ENCODE measurements at places on chromosomes 13 and 19.

DNA sequence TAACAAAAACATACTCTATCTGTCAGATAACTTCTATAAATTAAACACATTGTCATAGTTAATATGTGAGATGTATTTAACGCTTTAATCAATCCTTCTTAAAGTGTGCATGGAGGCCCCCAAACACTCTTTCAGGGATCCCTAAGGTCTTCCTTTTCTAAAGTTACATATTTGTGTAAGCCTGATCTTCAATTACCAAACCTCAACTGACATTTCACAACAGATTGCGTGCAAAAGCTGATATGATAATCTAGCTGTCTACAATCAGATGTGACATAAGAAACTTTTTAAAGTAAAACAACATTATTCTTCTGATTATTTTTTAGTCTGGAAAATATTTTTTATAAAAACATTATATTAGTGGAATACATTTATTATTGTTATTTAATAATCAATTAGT, 1850.4 kb downstream of the OLFM4 start:
- DNase-seq, result no peak

- no peak for DNase-seq
Observed at GRCh38 chr19:37970699-37971098, 63.7 kb downstream of the SIPA1L3 start.

DNA sequence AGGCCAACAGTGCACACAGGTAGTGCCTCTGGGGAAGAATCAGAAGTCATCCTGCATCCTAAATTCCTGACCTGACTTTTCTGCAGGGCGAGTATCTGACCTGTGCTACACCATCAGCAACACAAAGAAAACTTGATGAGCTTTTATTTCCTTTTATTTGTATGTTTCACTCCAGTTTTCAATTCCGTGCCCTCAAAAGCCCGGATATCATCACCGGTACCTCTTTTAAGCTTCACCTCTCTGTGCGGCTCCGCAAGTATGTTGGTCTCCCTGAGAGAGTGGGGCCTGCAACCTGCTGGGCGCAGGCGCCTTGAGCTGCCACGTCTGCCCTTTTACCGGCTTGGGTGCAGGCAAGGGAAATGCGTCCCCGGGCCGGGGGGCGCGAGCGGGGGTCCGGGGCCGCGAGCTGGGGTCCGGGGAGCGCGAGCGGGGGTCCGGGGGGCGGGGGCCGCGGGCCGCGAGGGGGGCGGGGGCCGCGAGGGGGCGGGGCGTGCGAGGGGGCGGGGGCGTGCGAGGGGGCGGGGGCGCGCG, 4.3 kb upstream of the DUXA start:
- DNase-seq, result no peak

GRCh38 chr19:20928371-20928770, 5.3 kb downstream of the ZNF85 start:
- DNase-seq, result peak; percentile 3

GRCh38 chr13:25742220-25742619, 309.6 kb downstream of the SHISA2 start:
- DNase-seq, result no peak

GRCh38 chr13:35600137-35600536, 123.6 kb upstream of the MAB21L1 start:
- peak; percentile 30 for DNase-seq

- peak; percentile 1 for DNase-seq
Observed at GRCh38 chr13:104641309-104641708, 1575.1 kb upstream of the SLC10A2 start.

- peak; percentile 99 for DNase-seq
Observed at GRCh38 chr13:110012102-110012739, 225.8 kb upstream of the IRS2 start.

DNA sequence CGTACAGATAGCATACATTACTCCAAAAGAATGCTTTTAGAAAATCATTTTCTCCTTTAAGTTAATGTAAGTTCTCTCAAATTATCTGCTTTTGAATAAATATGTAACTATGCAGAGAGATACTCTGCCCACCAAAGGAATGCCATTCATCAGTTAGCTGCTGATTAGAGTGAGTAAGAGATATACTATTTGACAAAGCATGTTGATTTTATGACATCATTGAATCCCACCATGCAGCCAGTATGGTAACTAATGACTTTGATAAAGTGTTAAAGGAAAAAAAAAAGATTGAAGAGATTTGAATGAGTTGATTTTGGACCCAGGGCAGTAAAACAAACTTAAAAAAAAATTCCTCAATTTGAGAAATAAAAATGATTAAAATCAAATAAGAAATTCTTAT, 521.5 kb downstream of the SLITRK6 start:
- no peak for DNase-seq

- DNase-seq, result peak; percentile 67
Observed at GRCh38 chr19:10478903-10479384, 24.2 kb downstream of the KEAP1 start.

DNA sequence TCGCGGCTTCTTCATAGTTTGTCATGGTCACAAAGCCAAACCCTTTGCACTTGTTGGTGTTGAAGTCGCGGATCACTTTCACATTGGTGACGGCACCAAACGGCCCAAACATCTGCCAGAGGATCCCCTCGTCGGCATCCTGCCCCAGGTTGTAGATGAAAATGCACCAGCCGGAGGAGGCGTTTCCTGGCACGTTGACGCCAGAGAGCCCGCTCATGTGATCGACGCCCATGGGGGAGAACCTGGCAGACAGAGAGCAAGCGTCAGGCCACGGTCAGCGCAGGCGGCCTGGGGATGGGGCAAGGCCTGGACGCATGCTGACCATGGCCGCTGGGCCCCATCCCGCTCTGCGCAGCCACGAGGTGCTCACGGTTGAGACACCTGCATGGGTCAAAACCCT, 20.1 kb upstream of the TIMM44 start:
- no peak for DNase-seq

DNA sequence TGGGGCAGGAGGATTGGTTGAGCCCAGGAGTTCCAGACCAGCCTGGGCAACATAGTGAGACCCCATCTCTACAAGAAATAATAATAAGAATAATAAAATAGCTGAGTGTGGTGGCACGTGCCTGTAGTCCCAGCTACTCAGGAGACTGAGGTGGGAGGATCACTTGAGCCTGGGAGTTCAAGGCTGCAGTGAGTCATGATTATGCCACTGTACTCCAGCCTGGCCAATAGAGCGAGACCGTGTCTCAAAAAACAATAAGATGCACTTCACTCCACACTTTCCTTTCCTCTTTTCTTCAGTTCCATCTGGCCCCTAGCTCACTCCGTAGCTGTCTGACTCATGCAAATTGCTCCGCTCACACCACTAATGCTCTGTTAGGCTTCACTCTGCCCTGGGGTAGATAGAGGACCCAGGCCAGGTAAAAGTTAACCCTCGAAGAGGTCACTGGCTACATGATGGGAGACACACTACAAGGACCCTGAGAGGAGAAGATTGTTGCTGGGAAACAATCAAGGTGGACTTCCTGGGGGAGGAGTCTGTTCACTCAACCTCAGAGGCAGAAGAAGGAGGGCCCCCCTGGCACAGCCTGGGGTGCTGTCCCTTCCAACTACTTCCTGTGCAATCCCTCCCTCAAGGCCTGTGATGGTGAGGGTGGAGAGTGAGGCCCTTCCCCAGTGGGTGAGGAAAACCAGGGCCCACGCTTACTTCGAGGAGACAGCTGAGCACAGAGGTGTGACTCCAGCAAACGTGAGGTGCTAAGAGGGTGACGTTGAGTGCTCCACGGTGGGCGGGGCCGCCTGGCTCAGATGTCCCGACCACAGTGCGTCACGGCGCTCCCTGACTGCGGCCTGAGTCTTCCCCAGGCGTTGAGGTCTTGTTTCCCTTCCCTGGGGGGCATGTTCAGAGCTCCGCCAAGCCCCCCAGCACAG, 8.8 kb upstream of the TNFSF9 start:
- no peak for DNase-seq

DNA sequence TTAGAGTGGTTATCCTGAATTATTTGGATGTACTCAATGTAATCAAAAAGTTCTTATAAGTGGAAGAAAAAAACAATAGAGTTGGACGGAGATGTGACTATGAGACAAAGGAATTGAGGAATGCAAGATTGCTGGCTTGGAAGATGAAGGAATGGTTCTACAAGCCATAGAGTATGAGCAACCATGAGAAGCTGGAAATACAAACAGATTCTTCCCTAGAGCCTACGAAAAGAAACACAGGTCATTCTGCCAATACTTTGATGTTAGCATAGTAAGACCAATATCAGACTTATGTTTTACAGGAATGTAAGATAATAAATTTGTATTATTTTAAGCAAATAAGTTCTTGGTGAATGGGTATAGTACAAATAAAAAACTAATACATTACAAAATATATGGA, 249.2 kb downstream of the DIAPH3 start:
- peak; percentile 22 for DNase-seq

DNA sequence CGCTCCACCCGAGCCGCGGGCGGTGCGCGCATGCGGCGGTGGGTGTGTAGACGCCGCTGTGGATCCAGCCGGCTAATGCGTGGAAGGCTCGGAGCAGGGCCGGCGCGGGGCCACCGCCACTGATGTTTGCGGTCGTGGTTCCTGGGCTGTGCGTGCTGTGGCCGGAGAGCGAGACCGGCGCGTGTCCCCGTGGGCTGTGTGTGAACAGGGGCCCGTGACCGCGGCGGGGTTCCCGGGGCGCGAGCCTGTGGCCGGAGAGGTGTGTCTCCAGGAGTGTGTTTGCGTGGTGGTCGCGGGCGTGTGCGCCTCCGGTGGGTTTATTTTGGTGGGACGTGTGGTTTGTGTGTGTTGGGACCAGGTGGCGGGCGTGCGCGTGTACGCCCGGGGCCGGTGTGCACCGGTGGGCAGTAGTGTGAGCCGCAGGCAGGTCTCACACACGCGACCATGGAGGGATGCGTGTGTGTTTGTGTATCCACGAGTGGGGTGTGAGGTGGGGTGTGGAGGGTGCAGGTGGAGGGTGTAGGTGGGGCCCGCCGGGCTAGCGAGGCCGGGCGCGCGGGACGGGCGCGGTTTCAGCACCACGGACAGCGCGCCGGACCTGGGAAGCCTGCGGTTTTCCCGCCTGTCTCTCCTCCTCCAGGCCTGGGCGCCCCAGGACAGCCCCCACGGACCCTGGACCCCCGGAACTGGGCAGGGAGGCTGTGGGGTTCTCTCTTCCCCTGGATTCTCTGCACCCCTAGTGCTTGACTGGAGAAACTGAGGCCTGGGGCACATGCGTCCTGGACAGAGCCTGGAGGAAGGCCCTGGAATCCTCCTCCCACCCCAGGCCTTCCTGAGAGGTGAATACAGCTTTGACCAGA, 1.6 kb downstream of the HCN2 start:
- no peak for DNase-seq

- no peak for DNase-seq
Observed at GRCh38 chr13:21849323-21849722, 178.4 kb downstream of the FGF9 start.

DNA sequence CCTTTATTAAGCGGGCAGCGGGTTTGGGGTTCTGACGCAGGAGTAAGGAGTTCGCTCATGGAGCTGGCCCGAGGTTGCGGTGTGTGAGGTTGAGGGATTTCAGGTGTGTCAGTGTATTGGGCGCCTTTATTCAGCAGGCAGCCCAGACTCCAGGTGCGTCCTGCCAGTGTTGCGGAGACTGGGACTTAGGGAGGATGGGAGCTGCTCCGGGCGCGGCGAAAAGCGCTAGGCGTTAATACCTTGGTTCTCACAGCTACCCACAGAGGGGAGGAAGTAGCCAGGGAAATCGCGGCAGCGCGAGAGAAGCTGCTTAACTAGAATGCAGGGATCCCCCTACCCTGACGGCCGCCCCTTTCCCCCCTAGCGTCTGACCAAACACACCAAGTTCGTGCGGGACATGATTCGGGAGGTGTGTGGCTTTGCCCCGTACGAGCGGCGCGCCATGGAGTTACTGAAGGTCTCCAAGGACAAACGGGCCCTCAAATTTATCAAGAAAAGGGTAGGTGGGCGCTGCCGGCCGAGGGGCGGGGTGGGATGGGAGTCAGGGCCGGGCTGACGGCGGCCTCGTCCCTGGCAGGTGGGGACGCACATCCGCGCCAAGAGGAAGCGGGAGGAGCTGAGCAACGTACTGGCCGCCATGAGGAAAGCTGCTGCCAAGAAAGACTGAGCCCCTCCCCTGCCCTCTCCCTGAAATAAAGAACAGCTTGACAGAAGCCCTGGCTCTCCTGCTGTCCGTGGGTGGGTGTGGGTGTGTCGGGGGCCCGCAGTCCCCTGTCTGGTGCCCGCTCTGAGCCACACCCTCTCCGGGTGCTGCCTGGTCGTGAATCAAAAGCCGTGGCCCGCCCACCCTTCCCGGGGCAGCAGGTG, 1.1 kb downstream of the RPL36 start:
- DNase-seq, result no peak

GRCh38 chr13:20126541-20127261, 34.2 kb downstream of the GJA3 start:
- no peak for DNase-seq

- no peak for DNase-seq
Observed at GRCh38 chr13:108044954-108045353, 170.4 kb downstream of the LIG4 start.

DNA sequence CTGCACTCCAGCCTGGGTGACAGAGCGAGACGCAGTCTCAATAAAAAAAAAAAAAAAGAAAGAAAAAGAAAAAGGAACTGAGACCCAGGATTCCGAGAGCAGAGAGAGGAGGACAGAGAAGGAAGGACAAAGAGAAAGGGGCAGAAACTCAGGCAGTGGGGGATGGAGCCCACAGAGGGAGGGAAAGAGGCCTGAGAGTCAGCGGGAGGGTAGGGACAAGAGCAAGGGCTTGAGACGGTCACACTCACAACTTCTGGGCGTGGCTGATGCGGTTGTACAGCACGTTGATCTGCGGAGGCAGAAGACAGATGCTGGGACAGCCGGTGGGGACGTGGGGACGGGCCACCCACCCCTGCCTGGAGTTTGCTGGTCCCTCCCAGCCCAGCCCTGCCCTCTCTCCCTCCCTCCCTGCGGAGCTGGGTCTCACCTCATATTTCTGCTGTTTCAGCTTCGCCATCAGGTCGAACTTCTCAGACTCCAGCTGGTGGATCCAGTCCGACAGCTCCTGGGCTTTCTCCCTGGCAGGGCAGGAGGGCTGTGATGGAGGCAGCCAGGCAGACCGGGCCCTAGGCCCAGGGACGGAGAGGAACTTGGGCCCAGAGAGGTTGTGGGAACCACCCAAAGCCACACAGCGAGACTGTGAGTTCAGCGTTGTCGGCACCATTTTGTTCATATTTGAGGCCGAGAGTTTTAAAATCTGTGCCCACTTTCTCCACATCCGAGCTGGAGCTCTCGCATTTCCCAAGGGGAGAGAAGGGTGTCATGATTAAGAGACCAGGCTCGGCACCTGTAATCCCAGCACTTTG, 15.2 kb downstream of the TNNT1 start:
- DNase-seq, result no peak

GRCh38 chr19:10981252-10981895, 20.5 kb downstream of the SMARCA4 start:
- DNase-seq, result no peak

Measured in fibroblast of skin of left biceps (primary cell).